ENCODE measurements at places on chromosomes 5 and 9. TPM values are rescaled to one million over a fixed set of nuclear protein-coding genes. Genes with fewer than 3 reads are reported as not detected.

Gene PCDHGB1
- total RNA-seq: 3.3 TPM

Gene KIF24
- total RNA-seq: 2.5 TPM

Gene COL5A1
- 21.1 TPM for total RNA-seq

Gene VLDLR
- 9.0 TPM for total RNA-seq

Gene LCN15
- total RNA-seq: not detected

Gene INSL6
- total RNA-seq: not detected

Gene SLC6A7
- not detected for total RNA-seq

DNA sequence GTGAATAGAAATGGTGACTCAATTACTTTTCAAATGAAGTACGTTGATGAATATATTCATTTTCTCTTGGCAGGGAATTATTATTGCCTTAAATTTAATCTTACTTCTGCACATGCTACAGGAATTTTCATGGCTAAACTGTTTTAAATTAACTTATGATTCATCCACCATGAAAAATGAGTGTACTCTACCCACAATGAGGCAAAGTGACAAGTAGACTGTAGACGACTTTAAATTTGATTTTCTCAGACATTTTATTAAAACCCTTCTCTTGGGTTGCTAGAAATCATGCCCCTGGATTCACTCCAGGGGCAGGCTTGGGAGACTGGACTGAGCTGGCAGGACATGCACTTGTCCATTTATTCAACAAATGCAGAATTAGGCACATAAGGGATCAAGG lies 23.5 kb upstream of the ERAP2 start:
- peak; percentile 62 for DNase-seq

DNA sequence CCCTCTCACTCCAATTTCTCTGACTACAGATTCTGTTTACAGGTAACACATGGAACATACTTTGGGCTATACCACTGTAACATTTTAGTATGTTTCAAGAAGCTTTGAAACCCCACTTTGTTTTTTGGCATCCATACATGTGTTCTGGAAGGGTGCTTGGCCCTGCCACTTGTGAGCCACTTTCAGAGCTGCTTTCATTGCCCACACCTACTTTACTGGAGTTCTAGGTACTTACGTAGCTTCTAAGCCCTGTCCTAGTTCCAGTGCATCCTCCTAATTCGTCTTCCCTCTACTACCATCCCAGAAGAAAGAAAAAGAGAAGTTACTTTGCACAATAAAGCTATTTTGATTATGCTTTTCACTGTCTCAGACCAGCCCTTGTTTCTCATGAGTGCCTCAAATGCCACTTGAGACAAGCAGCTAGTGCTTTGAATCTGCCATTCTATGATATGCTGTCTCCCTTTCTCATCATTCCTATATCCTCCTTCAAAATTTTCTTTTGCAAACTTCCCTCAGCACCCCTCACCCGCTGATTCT lies 26.5 kb upstream of the C5orf47 start:
- no peak for DNase-seq

DNA sequence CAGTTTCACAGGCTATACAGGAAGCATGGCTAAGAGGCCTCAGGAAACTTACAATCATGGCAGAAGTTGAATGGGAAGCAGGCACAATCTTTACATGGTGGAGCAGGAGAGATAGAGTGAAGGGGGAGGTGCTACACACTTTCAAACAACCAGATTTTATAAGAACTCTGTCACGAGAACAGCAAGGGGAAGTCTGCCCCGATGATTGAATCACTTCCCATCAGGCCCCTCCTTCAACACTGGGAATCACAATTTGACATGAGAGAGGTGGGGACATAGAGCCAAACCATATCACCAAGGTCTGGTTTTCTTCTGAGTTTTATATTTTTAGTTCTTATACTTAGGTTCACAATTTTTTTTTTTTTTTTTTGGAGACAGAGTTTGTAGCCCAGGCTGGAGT lies 16.1 kb downstream of the ZCCHC9 start:
- DNase-seq: no peak

DNA sequence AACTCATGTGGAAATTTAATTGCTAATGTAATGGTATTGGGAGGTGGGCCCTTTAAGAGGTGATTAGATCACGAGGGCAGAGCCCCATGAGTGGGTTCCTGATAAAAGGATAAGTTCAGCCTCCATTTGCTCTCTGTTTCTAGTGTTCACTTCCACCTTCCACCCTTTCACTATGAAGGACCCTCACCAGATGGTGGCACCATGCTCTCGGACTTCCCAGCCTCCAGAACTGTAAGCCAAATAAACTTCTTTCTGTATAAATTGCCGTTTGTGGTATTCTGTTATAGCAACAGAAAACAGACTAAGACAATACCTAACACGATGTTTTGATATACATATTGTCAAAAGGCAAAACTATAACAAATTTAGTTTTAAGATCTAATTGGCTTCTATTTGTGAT lies 166.2 kb downstream of the DEPDC1B start:
- DNase-seq: no peak

GRCh38 chr9:114367772-114368569 lies 19.8 kb downstream of the AKNA start:
- DNase-seq: no peak

DNA sequence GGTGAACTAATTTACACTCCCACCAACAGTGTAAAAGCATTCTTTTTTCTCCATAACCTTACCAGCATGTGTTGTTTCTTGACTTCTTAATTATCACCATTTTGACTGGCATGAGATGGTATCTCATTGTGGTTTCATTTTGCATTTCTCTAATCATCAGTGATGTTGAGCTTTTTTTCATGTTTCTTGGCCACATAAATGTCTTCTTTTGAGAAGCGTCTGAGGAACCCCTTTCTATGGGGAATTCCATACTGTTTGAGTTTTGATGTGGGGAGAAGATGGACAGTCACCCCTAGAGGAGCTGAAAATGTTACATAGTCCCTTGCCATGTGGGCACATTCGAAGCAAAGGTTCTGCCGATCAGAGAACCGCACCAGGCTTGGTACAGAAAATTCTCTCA lies 207.0 kb upstream of the SLC30A5 start:
- no peak for DNase-seq

DNA sequence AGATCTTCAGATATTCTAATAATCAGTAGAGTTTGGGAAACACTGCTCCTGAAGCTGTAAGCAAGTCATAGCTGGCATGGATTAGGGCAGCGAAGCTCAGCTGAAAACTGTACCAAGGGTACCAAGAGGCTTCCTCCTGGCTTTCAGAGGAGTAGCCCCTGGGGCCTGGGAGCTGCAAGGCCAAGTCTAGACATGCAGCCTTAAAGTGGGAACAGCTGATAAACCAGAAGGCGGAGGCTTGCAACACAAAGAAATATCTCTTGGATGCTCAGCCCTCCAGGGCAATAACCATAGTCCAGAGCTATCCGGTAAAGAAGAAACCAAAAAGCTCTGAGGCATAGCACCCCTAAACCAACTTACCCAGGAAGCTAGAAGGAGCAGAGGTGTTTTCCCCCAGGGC lies 51.5 kb downstream of the MRPS30 start:
- no peak for DNase-seq

DNA sequence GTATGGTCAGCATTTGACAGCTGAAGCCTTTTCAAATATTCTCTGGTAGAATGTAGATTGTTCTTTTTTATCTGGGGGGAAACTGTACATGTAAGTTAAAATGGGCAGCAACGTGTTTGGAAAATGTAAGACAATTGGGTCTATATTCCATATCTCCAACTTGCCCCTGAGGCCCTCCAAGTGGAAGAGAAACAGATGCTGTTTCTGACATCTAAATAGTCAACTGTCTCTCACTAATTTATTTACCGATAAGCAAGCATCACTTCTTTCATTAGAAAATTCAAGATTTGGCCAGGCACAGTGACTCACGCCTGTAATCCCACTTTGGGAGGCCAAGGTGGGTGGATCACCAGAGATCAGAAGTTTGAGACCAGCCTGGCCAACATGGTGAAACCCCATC lies 120.2 kb upstream of the TBCA start:
- DNase-seq: no peak

GRCh38 chr5:157672976-157673375 lies 1.6 kb downstream of the C5orf52 start:
- no peak for DNase-seq

DNA sequence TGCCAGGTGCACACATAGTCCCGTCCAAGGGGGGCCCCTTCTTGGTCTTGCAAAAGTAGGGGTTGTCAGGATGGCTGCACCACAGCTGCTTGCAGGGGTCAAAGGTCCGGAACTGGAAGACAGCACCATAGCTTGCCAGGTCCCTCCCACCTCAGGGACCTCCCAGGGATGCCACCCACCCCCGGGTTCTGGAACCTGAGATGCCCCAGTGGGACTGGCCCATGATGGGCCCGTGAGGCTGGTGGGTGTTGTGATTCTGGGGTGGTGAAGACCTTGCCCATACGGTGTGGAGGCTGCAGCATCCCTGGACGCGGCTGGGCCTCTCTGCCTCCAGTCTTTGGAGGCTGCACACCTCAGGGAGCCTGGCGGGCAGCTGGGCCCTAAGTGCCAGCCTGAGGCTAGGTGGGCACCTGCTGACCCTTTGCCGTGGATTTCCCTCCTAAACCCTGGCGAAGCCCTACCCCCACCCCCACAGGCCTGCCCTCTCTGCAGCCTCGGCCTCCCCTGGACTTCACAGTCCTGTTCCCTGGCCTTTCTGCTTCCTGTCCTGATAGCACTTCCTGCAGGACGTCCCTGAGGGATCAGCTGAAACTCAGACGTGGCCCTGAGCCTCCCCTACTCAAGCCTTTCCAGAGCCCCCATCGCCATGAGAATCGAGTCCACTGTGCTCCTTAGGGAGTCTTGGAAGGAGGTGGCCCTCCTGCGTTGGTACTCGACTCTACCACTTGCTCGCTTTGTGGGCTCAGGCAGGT lies 92.1 kb downstream of the ZNF354C start:
- DNase-seq: no peak

DNA sequence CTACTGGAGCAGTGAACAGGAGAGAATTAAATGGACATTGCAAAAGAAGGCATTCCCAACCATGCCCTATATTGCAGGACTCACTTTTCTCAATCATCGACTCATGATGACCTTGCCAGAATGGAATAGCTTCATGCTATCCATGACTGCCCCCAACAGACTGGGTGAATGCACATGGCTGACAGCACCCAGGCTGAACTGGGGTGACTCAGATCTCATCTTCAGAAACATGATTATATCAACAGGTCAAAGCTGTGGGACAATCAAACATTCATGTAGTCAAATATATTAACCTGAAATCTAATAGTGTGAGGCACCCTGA lies 34.7 kb upstream of the MIER3 start:
- no peak for DNase-seq

DNA sequence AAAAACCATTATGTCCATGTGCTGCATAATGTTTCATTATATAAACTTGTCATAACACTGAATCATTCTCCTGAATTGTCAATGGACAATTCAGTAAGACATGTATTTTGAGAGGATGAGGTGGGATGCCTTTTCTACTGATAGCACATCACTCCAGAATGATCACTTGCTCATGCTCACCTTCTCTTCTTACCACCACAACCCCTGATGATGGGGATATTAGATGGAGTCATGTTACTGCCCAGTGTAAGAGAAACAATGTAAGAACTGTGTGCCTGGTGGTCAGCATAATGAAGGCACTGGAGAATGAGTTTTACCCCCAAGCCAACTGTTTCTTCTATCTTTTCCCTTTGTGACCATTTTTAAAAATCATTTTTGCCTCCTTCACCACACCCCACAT lies 198.8 kb downstream of the ADAMTSL1 start:
- DNase-seq: peak; percentile 19

- DNase-seq: no peak
Observed at GRCh38 chr5:176133289-176133870, 104.8 kb upstream of the SIMC1 start.

DNA sequence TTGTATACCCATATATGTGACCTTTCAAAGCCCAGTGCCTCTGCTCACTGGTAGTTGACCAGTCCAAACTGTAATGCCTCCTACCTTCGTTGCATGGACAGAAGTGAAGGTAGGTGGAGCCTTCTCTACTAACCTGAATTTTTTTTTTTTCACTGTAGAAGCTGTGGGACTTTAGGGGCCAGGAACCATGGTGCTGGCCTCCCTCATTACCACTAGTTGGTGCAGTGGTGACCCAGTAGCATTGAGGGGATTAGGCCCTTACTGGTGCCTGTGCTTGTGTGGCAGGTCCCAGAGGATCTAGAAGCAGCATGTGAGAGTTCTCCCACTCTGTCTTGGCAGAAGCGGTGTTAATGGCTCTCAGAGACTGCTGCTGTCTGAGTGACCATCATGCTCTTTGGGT lies 2.3 kb downstream of the RALGPS1 start:
- no peak for DNase-seq

DNA sequence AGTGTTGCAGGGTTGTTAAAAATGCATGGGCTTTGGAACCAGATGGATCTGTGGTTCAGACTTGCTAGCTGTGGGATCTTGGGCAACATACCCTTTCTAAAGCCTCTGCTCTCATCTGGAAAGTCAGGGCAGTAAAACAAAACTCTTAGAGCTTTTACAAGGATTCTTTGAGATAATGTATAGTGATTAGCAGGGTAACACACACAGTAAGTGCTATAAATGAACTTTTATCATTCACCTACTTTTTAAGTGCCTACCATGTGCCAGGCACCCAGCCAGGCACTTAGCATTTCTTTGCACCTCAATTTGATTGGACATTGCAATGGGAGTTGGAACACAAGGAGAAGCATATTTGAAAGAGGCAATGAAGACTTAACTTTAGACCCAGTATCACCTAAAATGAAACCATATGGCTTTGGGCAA lies 208.6 kb upstream of the PAPPA start:
- peak; percentile 20 for DNase-seq

GRCh38 chr5:114327474-114327873 lies 34.4 kb upstream of the KCNN2 start:
- no peak for DNase-seq

GRCh38 chr5:17325770-17326599 lies 108.6 kb downstream of the BASP1 start:
- DNase-seq: no peak

DNA sequence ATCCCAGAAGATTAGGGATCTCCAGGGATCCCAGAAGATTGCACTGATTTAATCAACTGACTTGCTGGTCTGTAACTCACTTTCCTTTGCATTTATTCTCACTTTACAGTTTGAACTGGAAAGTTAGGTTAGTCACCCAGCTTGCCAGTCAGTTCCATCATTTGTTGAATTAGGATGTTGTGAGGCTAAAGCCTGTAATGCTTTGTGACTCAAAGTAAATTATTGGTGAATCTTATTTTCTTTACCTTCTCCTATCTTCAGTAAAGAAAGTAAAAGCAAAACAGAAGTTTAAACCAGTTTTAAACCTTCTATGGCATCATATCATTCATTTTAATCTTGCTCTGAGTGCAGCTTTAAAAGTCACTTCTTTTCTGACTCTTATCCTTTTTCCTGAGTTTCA lies 85.8 kb downstream of the SLC44A1 start:
- DNase-seq: peak; percentile 40

DNA sequence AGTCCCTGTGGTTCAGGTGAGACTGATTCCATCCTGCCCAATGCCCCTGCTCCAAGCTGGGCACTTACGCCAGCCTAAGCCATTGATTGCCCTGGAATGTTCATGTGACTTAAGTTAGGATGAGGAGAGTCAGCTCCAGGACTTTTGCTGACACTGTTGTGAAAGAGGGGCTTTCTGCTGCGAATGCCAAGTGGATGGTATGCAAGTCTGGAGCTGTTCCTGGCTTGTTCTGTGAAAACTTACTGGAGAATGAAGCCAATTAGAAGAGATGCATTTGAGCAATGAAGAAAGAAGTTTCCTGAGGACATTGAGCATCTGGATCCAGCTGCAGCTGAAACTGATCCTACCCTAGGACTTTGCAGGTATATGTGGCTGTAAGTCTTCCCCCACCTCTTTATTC lies 61.2 kb upstream of the ZFR start:
- DNase-seq: peak; percentile 63

All from IMR-90 (cell line).